ENCODE measurements at places on chromosomes 12 and 14.

GRCh38 chr14:37889087-37889486, 293.7 kb downstream of the TTC6 start:
- no peak for DNase-seq

- DNase-seq = peak; percentile 77
Observed at GRCh38 chr14:93941293-93941910, 14.3 kb downstream of the FAM181A start.

DNA sequence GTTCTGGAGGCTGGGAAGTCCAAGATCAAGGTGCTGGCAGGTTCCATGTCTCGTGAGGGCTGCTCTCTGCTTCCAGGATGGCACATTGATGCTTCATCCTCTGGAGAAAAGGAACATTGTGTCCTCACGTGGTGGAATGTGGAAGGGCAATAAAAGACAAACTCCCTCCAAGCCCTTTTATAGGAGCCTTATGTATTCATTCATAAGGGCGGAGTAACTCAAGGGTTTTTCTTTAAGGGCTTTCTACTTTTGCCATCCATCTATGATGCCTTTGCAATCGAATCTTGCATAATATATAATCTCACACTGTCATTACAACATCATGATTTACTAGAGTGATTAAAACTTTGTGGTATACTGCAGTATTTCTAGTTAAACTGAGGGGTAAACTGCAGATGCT, 132.7 kb upstream of the DDHD1 start:
- no peak for DNase-seq

DNA sequence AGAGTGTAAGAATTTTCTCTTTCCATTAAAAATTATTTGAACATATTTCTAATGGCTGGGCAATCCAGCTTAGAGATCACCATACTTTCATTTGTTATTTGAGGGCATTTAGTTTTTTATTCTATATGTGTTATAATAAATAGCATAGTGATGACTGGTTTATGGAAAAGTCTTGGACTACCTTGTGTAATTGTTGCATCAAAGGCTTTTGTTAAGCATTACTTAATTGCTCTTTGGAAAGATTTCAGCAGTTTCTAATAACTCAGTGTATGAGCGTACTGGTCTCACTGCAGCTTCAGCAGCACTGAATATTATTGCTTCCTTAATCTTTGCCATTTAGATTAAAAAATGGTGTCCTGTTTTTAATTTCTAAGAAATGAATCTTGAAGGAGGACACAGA, 22.8 kb downstream of the TMEM19 start:
- DNase-seq = no peak

GRCh38 chr14:74034572-74034971, 15.4 kb downstream of the BBOF1 start:
- no peak for DNase-seq

Measured in Caki2 (cell line).